ENCODE measurements at places on chromosomes 7 and 10. TPM values are rescaled to one million over a fixed set of nuclear protein-coding genes. Genes with fewer than 3 reads are reported as not detected.

Gene AGFG2
- 34.1 TPM for total RNA-seq

Gene CAMK2G
- total RNA-seq: 27.3 TPM

Gene VKORC1L1
- total RNA-seq: 33.0 TPM

- DNase-seq: no peak
Measured at GRCh38 chr10:99682752-99683151, 23.4 kb downstream of the ENTPD7 start.

- DNase-seq: no peak
Measured at GRCh38 chr10:122073508-122073907, 84.5 kb downstream of the TACC2 start.

DNA sequence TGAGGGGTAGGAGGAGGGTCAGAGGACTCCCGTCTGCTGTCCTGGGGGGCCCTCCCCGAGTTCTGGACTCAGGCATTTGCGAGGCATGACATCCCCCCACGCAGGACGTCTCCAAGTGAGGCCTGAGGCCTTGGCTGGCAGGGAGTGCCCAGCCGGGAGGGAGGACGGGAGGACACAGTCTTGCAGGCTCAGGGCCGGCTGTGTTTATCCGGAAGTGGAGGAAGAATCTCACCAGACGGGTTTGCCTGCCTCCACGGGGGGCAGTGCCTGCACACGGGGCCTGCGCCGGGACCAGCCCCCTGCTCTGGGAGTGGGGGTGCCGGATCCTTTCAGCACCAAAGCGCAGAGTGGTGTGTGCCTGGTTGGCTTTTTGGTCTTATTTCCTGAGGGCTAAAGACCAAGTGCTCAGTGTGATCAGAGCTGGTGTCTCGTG, 10.9 kb downstream of the PWWP2B start:
- no peak for DNase-seq
